Kidney epithelial cell (primary cell): ENCODE measurements at places on chromosomes 12 and 14.

GRCh38 chr12:120662879-120663278 is 22.5 kb downstream of the CABP1 start:
- DNase-seq: no peak

GRCh38 chr12:75864161-75864560 is 167.4 kb downstream of the PHLDA1 start:
- DNase-seq: no peak

- DNase-seq: no peak
These were observed 234.4 kb upstream of the PRKD1 start for GRCh38 chr14:30162066-30162465.

DNA sequence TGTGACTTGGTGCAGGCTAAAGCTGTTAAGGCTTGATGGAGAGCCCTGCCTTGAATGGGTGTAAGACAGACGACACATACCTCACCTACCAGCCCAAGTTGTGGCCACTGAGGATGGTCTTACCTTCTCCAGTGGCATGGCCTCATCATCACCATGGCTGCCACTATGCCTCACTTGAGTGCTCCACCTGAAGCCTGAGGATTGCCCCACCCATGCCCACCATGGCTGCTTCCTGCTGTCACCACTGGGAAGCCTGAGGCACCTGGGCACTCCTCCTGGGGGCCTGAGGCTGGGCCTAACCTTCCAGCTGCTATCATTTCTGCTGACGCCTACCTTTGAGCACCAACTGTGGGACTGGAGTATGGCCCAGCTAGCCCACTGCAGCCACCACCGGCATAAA is 1605.7 kb upstream of the FLRT2 start:
- no peak for DNase-seq

DNA sequence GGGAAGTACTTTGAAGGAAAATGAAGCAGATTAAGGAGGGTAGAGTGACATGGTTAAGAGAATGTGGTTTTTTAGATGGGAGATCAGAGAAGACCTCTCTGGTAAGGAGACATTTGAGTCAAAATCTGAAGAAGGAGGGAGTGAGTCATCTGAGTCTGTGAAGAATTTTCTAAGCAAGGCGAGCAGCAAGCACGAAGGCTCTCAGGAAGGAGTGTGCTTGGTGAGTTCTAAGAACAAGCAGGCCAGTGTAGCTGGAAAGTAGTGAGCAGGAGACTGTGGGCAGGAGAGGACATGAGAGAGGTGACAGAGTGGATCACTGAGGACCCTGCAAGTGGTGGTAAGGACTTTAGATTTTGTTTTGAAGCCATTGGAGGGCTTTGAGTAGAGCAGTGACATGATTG is 76.3 kb upstream of the FUT8 start:
- DNase-seq: peak; percentile 34

GRCh38 chr12:13609894-13610679 is 371.3 kb downstream of the GRIN2B start:
- no peak for DNase-seq

GRCh38 chr12:75977590-75977951 is 54.0 kb downstream of the PHLDA1 start:
- DNase-seq: no peak

GRCh38 chr14:105843444-105844046 is 317.2 kb downstream of the TMEM121 start:
- no peak for DNase-seq

DNA sequence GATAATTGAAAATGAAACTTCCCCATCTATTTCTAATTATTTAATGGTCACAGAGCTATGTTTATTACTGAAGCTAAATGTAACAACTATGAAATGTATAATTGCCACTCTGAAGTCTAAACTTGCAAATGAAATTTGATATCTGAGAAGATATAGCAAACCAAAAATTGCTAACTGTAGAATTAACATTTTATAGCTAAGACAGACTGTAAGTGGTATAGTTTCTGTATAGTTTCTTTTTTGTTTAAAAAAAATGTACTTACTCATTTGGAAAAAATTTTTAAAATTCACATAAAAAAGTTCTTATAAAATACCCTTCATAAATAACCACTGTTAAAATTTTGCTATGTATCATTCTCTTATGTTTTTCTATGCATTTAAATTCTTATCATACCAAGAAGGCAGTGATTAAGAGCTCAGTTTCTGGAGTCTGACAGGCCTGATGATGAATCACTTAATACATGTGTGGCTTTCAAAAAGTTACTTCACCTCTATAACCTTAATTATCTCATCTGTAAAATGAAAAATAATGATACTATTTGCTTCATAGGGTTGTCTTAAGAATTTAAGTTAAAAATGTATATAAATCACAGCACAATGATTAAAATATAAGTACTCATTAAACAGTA is 214.7 kb upstream of the GARIN2 start:
- DNase-seq: no peak

- DNase-seq: no peak
These were observed 29.9 kb upstream of the MUCL1 start for GRCh38 chr12:54824402-54824801.

GRCh38 chr12:27615331-27615891 is 80.8 kb upstream of the REP15 start:
- no peak for DNase-seq

GRCh38 chr12:125089083-125089482 is 23.8 kb downstream of the AACS start:
- no peak for DNase-seq

DNA sequence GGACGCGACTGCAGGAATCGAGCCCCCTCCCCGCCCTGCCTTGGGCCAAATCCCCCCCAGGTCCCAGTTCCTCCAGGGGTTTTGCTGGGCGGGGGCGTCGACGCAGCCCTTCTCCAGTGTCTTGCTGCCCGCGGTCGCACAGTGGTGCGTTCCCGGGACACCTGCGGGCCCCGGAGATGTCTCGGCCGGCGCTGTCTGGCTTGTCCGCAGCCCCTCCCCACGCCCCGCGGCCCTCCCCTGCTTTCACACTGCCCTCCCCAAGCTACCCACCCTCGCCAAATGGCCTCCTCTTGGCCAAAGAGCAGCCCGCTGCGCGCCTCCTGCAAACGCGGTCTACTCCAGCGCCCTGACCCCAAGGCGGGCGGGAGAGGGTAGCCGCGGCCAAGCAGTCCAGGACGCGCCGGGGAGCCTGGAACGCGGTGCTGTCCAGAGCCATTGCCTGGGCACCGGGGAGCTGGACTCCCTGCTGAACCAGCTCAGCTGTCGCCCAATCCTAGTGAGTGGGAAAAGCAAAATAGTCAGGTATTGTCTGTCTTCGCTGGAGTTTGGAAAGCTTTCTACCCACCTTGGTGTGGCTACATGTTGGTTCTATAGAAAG is 122.0 kb downstream of the AACS start:
- DNase-seq: no peak

DNA sequence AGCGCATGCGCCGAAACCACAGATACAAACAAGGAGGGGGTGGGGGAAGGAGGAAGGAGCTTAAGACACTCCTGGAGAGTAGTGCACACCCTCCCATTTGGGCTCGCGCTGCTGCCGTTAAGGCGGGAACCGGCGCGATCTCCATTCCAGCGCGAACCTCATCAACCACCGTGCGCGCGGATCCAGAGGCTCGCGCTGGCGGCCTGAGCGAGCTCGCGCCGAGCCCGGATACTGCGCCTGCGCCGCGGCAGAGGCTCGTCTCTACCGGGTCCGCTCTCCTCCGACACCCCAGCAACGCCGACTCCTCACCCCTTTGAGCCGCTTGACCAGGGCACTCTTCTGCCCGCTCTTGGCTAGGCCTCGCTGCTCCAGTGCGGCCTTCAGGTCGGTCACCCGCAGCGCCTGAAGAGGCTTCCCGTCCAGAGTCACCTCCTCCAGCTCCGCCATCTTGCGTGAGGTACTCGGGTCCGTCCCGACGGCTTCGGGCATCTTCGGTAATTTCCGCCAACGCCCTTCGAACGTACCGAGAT is at the start of gene ACIN1:
Gene ACIN1, minus strand, starts transcription at position 471 of the 530 bp plus-strand sequence. Its CDS starts 24 bp downstream, at position 447.
- DNase-seq: peak; percentile 50

GRCh38 chr12:131535779-131536178 is 175.1 kb upstream of the SFSWAP start:
- no peak for DNase-seq

DNA sequence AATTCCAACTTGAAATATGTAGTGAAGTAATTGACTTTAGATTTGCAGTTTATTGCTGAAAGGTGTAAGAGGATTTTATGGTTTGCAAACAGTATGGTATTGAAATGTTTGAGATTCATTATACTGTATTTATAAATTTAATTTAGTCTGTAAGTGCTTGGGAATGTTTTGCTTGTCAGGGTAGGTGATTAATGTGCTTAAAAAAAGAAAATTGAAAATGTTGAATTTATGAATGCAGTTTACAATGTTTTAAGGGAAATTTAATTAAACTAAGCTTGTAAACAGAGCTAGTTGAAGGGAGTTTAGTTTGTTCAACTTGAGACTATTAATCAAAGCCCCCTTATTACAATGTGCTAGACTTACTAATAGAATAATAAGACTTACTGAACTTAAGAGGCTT is 18.0 kb upstream of the CRY1 start:
- DNase-seq: no peak

- DNase-seq: no peak
These were observed 6.7 kb upstream of the CLEC7A start for GRCh38 chr12:10136637-10137205.

DNA sequence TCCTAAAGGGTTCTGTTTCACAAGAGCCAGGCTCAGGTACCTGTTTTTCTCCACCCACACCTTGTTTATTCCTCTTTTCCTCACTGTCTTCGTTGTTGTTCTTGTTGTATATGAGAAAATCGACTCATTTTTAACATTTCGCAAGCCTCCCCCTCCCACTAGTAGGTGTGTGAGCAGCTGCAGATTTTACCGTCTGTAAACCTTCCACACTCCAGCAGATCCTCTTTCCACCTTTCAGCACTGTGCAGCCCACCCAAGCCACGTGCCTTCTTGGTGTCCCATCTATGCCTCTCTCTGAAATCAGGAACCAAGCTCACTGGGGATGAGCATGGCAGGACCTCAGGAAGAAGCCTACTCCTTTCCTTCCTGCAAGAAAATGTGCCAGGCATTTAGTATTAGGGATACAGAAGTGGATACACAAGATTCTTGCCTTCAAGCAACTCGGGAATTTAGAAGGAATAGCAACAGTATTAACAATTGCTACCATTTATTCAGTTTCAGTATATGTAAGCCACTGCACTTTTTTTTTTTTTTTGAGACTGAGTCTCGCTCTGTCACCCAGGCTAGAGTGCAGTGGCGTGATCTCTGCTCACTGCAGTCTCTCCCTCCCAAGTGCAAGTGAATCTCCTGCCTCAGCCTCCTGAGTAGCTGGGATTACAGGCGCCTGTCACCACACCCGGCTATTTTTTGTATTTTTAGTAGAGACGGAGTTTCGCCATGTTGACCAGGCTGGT is 113.6 kb downstream of the CHST11 start:
- no peak for DNase-seq

DNA sequence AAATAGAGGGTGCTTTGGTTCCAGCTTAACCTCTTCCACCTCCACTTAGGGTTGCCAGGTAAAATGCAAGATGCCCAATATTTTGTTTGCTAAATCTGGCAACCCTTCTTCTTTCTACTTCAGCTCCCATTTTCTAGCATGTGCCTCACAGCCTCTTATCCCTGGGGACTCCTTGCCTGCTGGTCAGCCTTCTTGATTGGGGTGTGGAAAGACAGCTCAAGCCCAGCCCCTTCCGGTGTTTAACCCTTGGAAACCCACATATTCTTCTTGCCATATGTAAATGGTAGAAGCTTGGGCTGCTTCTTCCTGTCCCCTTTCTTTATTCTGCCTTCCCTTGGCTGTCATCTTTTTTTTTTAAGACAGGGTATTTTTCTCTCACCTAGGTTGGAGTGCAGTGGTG is 5.7 kb downstream of the SPIC start:
- DNase-seq: no peak

DNA sequence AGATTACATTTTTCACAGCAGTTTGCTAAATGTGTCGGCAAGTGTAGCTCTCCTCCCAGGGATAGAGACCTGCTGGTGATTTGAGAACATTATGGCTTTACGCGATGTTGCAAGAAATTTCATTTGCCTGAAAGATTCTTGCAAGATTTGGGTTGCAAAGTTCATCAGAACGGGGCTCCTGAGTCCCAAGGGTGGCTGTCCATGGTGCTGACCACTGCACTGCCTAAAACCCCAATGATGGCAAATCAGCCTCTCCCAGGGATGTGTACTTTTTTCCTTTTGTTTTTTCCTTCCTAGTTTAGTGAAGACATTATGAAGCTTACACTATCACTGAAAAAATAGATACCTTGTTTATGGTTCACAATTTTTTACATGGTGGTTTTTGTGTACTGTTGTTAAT is 85.4 kb downstream of the WSCD2 start:
- DNase-seq: no peak

DNA sequence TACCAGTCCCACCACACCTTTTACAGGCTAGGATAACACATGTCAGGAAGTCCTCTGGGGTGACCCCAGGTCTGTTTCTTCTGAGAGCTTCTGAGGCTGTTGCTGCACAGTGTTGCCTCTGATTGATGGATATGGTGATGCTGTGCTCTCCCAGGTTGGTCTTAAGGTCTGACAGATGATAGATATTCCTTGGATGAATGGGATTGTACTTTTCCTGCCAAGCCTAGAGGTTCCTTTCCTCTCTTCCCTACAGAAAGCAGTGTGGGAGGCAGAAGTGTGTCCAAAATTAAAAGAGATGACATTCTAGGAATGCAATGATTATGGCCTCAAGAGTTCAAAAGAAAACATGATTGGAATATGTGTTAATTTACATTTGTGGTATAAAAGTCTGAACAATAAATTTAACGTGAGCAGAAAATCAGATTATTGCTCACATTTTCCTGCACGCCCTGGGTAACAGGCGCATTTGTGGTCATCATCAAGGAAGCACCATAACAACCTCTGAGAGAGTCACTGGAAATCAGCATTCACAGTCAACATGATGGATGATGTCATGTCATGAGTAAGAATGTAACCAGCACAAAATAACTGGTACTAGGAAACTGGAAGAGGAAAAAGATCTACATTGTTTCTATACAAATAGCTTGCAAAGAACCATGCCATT is 73.7 kb downstream of the BBS10 start:
- no peak for DNase-seq

DNA sequence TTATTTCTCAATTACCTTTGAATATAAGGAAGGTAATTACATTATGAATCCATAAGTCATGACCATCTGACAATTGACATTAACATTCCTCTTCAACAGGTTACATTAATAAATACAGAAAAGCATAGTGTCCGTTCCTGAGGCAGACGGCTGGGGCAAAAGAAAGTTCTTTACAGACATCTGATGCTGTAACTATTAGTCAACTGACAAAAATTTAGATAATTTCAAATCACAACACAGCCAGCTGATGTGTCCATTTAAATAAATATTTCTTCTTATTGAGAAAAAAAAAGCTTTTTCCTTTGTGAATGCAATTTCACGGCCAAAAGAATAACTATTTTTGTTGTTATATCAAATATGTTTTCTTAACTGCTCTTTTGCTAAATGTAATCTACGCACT is 9.2 kb upstream of the PYROXD1 start:
- no peak for DNase-seq

DNA sequence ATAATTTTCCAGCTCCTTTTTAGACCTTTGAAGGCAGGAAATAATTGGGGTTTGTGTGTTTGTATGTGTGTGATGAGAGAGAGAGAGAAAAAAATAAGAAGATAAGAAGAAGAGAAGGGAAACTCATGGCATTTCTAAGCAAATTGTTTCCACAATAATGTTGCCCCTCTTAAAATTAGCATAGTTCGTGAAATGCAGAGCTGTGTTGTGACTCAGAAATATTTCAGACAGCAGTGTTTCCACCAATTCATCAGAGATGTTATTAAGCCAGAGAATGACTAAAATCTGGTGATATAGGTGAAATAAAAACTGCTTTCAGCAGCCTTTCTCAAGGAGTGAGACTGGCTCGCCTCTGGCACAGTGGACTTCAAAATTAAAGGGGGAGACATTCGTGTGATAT is 65.9 kb upstream of the ARHGAP5 start:
- no peak for DNase-seq

- no peak for DNase-seq
These were observed 8.9 kb downstream of the PYGL start for GRCh38 chr14:50935126-50936015.
